OCI-M1 (cell line): ENCODE measurements at places on chromosomes 5 and 9.

DNA sequence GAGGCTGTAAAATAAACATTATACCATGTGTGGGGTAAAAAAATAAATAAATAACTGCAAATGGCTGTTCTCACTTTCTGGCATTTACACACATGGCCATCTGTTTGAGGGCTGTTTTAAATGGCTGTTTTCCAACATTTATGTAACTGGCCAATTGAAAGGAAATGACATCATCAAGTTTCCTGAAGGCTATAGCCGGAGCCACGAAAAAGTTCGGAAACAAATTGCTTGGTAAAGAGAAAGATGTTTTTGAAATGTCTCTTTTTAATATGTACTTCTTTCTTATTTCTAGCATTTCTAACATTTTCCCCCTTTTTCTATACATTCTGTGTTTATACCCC lies 95.4 kb upstream of the DAB2 start:
- no peak for DNase-seq

DNA sequence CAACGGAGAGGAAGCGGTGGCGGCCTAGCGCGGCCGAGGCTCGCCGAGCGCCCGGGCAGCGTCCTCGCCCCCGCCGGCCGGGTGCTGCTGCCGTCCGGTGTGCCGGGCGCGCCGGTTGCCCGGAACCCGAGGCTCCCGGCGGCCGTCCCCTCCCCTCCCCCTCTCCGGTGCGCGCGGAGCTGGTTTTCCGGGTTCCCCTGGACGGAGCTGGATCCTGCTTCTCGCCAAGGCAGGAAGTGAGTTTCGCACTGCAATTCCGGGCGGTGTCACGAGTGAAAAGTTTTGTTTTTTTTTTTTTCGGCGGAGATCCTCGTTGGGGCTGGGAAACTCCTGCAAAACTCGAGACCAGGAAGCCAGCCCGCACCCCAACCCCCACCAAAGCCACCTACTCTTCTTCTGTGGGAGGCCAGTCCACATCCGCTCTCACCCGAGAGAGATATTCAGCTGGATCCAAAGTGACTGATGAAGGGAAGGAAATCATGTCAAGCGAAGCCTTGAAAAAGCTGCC lies at the start of gene ERBIN:
Gene ERBIN (plus strand): TSS at position 300 of the 508 bp plus-strand sequence. CDS start 66,144 bp downstream, outside the sequence.
- DNase-seq, result peak; percentile 81

DNA sequence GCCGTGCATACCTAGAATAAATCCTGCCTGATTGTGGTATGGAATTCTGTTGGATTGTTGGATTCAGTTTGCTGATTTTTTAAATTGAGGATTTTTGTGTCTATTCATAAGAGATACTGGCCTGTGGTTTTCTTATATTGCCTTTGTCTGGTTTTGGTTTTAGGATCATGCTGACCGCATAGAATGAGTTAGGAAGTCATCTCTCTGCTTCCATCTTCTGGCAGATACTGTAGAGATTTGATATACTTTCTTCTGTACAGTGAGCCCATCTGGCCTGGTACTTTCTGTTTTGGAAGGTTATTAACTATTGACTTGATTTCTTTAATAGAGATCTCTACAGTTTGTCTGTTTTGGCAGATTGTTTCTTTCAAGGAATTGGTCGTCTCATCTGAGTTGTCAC lies 14.7 kb downstream of the CEP72 start:
- DNase-seq, result peak; percentile 17

GRCh38 chr5:125499636-125500332 lies 753.3 kb upstream of the ZNF608 start:
- no peak for DNase-seq

DNA sequence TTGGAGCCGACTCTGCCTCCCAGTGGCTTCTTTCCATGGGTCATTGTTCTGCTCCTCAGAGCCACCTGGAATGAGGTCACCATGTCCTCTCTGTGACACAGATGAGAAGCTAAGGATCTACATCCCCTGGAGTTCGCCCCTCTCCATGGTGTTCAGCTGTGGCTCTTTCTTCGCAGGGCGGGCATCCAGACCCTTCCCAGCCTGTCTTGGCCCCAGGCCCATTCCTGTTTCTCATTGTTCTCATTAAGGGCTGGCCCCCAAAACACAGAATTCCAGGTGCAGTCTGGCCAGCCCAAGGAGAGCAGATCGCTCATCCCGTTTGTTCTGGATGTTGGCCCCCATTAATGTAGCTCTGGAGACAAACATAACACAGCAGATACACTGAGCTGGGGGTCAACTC lies 66.4 kb upstream of the COL15A1 start:
- no peak for DNase-seq

DNA sequence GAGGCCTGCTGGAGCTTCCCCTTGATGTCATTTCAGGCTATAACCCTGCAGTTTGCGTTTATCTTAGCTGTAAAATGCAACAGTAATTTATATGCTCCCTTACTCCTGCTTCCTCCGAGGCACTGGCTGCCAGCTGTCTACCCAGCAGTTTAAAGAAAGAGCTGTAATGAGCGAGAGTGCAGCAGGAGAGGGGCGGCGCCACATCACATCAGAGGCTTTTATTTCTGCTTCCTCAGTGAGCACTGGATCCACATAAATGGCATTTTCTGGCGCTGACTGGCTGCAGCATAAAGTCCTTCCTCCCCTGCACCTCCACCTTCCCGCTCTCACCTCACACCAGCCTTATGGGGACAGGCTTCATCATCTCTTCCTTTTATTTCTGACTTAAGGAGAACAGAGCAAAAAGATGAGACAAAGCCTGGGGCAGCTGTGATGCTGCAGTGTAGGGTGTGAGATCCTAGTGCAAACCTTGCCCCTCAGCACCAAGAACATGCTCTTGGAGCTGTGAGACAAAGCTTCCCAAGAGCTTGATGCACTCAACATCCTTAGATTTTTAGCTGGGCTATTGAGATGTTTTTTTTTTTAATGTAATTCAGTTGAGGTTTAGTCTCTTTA lies 829.6 kb upstream of the ZNF608 start:
- no peak for DNase-seq

- DNase-seq, result no peak
Measured at GRCh38 chr5:2996248-2996647, 244.8 kb upstream of the IRX2 start.

- no peak for DNase-seq
Measured at GRCh38 chr5:93790401-93790800, 49.0 kb upstream of the POU5F2 start.

GRCh38 chr9:115202960-115203751 lies 85.2 kb upstream of the TNC start:
- DNase-seq, result peak; percentile 19

DNA sequence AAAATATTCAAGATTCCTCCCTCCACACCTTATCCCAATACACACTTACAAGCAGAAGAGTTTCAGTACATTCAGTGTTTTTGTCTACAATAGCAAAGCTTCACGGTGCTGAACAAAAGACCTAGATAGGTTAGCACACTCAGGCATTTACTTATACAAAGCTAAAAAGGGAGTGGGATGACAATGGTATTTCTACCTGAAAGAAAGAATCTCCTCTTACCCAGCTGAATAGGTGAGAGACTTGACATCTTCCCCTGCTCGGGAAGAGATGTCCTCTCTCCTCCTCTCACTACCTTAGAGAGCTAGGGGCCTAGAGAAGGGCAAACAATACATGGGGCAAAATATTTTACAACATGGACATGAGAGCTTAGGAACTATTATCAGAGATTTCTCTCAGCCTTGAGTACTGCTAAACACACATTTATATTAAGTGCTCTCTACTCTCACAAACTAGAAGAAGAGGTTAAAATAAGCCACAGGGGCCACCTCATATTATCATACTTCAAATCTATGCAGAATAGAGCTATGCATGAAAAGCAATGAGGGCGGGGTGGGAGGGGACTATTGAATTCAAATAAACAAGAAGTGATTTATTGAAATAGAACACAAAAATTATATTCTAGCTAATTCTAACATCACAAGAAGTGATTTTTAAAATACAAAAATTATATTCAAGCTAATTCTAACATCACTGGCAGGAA lies 38.6 kb upstream of the RNF38 start:
- no peak for DNase-seq

- no peak for DNase-seq
Measured at GRCh38 chr9:112002847-112003457, 106.3 kb downstream of the UGCG start.

DNA sequence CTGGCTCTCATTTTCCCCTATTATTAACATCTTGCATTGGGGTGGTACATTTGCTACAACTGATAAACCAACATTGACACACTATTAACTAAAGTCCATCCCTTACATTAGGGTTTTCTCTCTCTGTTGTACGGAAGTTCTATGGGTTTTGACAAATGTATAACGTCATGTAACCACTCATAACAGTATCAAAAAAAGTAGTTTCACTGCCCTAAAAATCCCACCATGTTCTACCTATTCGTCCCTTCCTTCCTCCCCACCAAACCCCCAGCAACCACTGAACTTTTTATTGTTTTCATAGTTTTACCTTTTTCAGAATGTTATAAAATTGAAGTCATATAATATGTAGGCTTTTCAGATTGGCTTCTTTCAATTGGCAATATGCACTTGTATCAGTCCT lies 40.1 kb downstream of the MLLT3 start:
- DNase-seq, result no peak

DNA sequence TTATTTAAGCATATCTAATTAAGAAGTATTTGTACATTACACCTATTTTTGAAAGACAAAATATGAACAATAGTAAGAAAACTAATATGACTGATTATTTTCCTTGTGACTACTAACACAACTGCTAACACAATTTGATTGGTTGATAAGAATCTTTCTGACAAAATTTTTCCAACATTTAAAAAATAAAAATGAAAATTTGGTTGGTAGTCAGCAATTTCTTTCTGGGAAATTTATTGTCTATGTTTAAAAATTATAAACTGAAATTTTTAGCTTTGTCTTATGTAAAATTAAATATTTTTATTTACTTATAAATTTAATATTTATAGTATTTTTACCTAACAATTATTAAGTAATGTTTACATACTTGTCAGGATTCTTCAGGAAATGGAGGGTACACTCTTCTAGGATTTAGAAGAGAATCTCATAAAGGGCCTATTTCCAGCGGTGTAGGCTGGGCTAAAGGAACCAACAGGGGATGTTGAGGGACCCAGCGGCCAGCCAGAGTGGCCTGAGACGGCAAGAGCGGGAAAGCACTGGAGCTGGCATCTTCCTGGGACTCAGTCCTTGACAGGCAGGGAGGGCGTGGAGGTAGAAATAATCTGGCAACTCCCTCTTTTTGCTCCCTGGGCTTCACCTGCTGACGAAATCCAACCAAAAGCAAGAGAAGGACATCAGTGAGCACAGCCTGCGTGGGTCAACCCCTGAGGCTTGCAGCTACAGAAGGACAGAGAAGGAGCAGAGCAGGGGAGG lies 14.7 kb upstream of the FAM120A start:
- DNase-seq, result no peak

GRCh38 chr5:132756542-132756941 lies 9.3 kb downstream of the CCNI2 start:
- no peak for DNase-seq

- DNase-seq, result peak; percentile 90
Measured at GRCh38 chr5:138180183-138180782, 1.4 kb downstream of the KIF20A start.

- peak; percentile 32 for DNase-seq
Measured at GRCh38 chr9:92762781-92763708, 1.6 kb downstream of the BICD2 start.

GRCh38 chr5:56099346-56099745 lies 104.6 kb upstream of the IL6ST start:
- no peak for DNase-seq

DNA sequence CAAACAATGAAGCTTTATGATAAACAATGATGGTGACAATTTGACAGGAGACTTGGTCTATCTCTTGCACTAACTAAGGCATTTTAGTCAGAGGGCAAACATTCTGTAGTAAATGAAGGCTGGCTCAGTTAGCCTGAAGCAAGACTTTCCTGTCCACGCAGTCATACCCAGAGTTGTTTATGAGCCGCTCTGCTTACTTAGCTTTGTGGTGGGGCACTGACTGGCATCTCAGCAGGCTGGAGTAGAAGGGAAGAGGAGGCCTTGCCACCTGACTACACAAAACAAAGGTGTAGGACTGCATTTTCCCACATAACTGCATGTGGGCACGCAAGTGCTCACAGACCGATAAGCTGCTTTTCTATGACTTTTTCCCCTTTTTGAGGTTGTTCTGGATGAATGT lies 133.7 kb upstream of the EPB41L4A start:
- DNase-seq, result no peak

- no peak for DNase-seq
Measured at GRCh38 chr5:103800741-103801495, 238.3 kb upstream of the NUDT12 start.

DNA sequence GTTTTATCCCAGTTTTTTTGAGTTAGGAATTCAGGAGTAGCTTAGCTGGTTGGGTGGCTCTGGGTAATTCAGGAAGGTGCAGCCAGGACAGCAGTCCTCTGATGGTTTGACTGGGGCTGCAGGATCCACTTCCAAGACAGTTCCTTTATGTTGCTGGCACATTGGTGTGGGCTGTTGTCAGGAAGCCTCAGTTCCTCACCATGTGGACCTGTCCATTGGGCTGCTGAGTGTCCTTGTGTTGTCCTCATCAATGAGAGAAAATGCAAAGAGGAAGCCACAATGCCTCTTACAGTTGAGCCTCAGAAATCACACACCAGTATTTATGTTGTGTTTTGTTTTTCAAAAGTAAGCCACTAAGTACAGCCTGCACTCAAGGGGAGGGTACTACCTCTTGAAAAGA lies 140.9 kb downstream of the MAST4 start:
- DNase-seq, result no peak

GRCh38 chr9:27535701-27536118 lies 6.1 kb upstream of the MOB3B start:
- DNase-seq, result peak; percentile 50

GRCh38 chr5:107630184-107630583 lies 40.6 kb downstream of the EFNA5 start:
- DNase-seq, result no peak

DNA sequence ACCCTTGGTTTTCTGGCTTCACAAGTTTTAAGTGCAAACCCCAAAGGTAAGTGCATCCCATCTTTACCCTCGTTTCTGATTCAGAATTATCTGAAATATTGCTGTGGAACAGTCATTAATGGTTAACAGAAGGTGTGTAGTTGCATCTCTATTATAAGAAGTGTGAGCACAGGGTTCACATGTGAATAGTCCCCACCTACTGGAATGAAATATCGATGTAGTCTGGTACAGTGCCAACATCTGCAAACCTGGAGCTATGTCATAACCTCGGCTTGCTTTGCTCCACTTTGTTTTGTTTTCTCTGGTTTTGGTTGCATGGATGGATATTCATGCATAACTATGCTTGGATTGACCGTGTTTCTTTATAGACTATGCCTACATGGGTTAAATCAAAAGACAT lies 12.6 kb downstream of the HTR4 start:
- DNase-seq, result no peak

- DNase-seq, result no peak
Measured at GRCh38 chr5:66516550-66516949, 79.6 kb upstream of the MAST4 start.

DNA sequence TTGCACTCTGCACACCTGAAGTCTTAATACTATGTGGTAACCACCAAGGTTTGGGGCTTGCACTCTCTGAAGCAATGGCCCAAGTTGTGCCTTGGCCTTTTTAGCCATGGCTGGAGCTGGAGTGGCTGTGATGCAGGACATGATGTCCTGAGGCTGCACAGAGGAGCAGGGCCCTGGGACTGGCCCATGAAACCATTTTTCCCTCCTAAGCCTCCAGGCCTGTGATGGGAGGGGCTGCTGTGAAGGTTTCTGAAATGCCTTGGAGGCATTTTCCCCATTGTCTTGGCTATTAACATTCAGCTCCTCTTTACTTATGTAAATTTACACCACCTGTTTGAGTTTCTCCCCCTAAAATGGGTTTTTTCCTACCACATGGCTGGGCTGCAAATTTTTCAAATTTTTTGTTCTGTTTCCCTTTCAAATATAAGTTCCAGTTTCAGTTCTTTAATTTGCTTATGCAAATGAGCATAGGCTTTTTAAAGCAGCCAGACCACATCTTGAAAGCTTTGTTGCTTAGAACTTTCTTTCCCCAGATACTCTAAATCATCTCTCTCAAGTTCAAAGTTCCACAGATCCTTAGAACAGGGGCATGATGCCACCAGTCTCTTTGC lies 237.4 kb upstream of the DMAC1 start:
- no peak for DNase-seq
